Immature natural killer cell (primary cell): ENCODE measurements at places on chromosomes 11 and 22. TPM values are rescaled to one million over a fixed set of nuclear protein-coding genes. Genes with fewer than 3 reads are reported as not detected.

The NXPE4 gene
- not detected for polyA plus RNA-seq

GRCh38 chr11:78414321-78415051 lies 3.1 kb downstream of the GAB2 start:
- DNase-seq, result no peak

DNA sequence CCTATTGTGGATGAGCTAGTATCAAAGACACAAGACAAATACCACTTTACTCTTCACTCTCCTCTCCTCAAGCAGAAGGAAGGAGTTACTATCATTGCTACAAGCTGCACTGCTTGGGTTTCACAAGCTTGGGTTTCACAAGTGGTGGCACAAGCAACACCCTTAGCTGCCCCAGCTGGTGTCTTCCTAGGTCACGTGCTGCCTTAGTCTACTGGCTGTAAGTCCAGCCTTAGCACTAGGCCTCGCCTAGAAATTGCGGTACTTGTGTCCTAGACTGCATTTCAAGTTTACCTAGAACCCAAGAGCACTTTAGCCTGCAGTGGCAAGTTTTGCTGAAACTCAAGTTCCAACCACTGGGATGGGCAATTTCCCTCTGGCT lies 86.6 kb downstream of the EHF start:
- DNase-seq, result peak; percentile 66

DNA sequence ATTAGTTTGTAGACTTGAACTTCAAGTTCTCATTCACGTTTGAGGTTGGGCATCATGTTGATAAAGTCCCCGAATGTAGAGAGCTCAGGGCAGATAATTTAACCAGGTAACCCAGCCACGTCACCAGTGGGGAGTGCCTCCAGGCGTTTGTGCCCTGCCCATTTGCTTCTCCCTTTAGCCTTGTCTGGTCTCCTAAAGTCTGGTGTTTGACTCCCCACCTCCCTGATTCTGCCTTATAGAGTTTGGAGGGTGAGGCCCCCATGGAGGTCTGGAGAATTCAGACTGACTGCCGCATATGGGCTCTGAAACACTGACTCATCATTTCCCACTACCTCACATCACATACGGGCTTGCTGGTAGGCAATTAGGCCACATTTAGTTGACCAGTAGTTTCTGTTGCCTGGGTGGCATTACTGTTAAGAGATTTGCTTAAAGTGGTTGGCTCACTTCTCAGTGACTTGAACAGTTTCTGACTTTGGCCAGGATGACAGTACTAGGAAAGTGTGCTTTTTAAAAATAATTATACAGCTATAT lies 99.3 kb upstream of the GAL start:
- no peak for DNase-seq
